ENCODE measurements at places on chromosomes 16 and 17.

DNA sequence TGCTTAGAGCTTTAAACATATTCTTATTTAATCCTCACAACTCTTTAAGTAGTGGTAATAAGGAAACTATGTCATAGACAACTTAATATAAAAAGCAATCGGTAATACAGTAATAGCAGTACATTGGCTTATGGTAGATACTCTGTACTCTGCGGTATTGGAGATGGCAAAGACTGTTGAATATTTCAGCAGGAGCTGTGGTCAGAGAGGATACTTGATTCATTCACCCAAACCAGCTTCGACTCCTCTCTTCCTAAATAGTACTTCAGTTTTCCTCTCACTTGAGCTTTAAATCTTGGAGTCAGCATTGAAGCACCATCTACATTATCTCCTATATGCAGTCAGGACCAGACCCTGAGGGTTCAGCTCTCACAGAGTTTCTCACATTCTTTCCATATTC, 169.3 kb downstream of the CYB561 start:
- no peak for DNase-seq

GRCh38 chr16:46986896-46987295, 13.4 kb upstream of the DNAJA2 start:
- DNase-seq = no peak

- peak; percentile 93 for DNase-seq
Measured at GRCh38 chr16:71808593-71809459, at the start of gene AP1G1. TSS of gene AP1G1 (minus strand) at chr16:71808834. CDS start at chr16:71789479, 19,355 bp downstream.

DNA sequence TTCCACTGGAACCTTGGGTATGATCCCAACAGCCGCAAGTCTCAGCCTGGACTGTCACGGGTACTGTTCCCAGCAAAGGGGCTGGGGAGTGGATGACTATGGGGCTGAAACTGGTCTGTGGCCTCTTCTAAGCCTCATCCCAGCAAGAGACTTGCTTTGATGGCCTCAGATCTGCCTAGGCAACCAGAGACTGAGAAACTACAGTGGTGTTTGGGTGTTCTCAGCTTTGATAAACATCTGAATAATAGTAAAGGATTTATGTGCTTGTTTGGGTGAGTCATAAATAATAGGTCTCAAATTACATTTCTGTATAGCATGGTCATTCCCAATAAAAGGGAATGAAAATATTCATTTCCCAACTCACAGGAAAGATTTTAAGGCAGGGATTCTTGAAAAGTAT, 30.2 kb upstream of the ULK2 start:
- no peak for DNase-seq

GRCh38 chr17:67246653-67247415, 1.8 kb upstream of the HELZ start:
- DNase-seq = peak; percentile 78

DNA sequence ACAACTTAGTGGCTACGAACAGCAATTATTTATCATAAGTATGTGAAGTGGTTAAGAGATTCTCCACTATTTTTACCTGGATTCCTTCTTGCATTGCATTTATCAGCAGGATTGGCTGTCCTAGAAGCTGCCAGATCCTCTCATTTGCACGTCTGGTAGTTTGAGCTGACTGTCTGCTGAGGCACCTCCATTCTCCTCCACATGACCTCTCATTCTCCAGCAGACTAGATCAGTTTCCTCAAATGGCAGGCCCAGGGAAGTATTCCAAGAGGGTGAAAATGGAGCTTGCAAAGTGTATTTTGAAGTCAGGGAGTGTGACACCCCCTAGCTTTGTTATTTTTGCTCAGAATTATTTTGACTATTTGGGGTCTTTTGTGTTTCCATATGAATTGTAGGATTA, 870.1 kb downstream of the CDH11 start:
- DNase-seq = no peak

- no peak for DNase-seq
Measured at GRCh38 chr17:79202480-79202879, 127.9 kb downstream of the ENGASE start.
